ENCODE measurements at places on chromosomes 6 and 20. TPM values are rescaled to one million over a fixed set of nuclear protein-coding genes. Genes with fewer than 3 reads are reported as not detected.

The ARID1B gene
- 102 TPM for total RNA-seq

The TSBP1 gene
- not detected for total RNA-seq

The ADGRB3 gene
- total RNA-seq: 0.42 TPM

The SUMO4 gene
- total RNA-seq: 3.9 TPM

The MTFR2 gene
- total RNA-seq: 2.2 TPM

The OPN5 gene
- total RNA-seq: not detected

The ADGRG6 gene
- total RNA-seq: 56.6 TPM

- DNase-seq: no peak
Observed at GRCh38 chr6:11535801-11536230, 1.7 kb upstream of the TMEM170B start.

GRCh38 chr6:12507636-12508035 lies 208.9 kb upstream of the PHACTR1 start:
- no peak for DNase-seq

DNA sequence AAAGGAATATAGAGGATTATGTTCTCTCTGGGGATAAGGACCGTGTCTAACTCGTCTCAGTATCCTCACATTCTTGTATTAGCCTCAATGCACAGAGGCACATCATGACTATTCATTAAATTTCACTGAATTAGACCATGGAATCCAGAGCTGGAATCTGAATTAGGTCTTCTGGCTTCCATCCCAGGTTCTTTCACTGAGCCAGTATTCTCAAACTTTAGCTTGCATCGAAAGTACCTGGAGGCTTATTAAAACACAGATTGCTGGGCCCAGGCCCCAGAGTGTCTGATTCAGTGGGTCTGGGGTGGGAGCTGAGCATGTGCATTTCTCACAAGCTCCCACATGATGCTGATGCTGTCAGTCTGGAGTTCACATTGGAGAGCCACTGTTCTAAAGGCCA lies 142.0 kb downstream of the UST start:
- no peak for DNase-seq

GRCh38 chr6:91167846-91168245 lies 581.0 kb upstream of the MAP3K7 start:
- DNase-seq: no peak

- DNase-seq: no peak
Observed at GRCh38 chr20:2125474-2126112, 24.0 kb downstream of the STK35 start.

GRCh38 chr6:70119218-70119835 lies 183.6 kb downstream of the COL9A1 start:
- no peak for DNase-seq

GRCh38 chr6:142685852-142686506 lies 259.0 kb downstream of the HIVEP2 start:
- DNase-seq: no peak

DNA sequence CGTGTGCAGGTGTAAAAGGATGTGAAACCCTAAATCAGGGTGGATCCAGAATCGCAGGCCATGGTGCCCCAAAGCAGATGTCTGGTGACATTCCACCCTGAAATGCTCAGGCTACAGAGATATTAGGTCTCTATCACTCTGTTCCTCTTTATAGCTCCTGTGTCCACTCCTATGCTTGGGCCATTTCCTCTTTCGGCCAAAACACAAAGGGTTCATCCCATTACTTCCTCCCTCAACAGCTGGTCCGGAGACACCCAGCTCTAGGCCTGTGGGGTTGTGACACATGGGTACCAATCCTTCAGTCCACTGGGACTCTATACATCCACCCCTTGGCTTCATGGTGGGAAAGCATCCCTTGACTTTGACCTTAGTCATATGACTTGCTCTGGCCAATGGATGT lies 1.7 kb upstream of the SIGLEC1 start:
- DNase-seq: no peak

GRCh38 chr20:1396702-1397101 lies 3.8 kb upstream of the FKBP1A start:
- DNase-seq: no peak

GRCh38 chr20:24406750-24407149 lies 62.7 kb upstream of the SYNDIG1 start:
- no peak for DNase-seq

DNA sequence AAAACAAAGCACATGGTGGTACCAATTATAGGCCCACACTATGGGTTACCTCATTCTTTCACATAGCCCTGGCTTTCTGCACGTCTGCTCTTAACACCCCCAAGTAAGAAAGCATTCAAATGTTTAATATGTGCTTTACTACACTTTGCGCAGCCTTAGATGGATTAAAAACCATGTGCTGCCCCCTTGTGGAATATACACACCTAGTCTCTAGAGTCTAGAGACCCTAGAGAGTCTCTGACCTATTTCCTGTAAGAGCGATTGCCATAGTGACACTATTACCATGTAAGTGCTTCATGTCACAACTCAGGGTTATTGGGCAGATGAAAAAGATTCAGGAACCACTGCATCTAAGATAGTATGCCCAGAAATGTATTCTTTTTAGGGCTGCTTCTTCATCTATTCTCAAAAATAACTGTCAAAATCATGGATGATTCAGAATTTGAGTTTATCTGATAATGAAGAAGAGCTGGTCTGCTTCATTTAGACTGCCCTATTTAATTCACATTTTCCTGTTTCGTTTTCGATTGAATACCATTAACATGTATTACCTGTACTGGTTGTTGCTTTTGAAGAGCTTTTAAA lies 186.3 kb downstream of the ADGB start:
- no peak for DNase-seq

DNA sequence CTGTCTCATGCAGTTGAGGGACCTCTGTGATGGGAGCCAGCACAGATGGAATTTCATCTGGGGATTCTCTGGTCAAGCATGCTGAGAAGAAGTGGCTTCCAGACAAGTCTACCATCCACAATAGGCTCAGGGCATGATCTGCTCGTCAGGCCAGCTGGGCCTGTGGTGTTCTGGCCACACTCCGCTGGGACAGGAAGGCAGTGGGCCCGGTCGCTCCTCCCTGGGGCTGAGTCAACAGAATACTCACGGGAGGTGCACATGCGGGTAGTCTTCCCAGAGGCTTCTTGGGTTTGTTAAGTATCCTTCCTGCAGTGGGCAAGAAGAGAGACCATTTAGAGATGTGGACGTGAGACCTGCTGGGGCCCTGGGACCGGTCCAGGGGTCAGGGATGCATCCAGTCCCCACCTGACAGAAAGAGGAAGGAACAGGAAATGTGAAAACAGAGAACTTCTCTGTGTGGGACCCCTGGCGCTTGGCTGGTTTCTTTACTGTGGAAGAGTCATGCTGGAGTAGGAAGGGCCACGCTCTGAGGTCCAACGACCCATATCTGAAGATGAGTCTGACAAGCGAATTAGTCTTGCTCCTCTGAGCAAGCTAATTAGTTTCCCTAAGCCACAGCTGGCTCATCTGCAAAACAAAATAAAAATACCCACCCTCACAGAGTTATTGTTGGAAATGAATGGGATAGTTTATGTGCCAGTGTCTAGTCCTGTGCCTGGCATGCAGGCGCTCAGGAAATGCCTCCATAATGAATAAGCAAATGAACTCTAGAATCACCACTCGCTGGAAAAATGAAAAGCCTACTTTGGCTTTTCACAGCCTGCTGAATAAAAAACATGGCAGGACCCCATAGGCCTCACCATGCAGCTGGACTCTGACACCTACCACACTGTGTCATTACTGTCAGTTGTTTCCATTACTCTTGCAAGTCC lies 67.3 kb downstream of the TRAM2 start:
- DNase-seq: no peak

- no peak for DNase-seq
Observed at GRCh38 chr6:127586372-127586771, 9.4 kb downstream of the C6orf58 start.

- DNase-seq: no peak
Observed at GRCh38 chr20:2775139-2775538, 25.3 kb downstream of the CPXM1 start.

- no peak for DNase-seq
Observed at GRCh38 chr6:143647732-143648131, 30.0 kb upstream of the PHACTR2 start.

GRCh38 chr20:59816146-59816738 lies 117.2 kb downstream of the SYCP2 start:
- peak; percentile 28 for DNase-seq

- no peak for DNase-seq
Observed at GRCh38 chr6:165659945-165660856, 2.8 kb downstream of the PDE10A start.

DNA sequence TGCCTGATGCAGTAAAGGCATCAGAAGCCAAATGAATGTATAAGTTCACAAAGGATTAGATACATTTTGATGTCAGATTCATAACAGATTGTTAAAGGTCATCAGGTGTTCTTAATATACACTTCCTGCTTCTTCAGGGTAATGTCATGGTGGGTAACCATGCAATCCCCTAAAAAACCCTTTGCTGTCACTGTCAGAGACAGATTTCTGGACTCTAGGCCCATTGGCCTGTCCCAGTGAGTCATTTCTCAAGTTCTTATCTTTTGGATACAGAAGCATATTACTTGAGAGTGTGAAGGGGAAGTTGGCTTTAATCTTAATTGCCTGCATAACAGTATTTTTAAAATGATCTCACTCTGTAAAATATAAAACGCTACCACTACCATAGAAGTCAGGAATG lies 895.6 kb upstream of the MAP3K7 start:
- no peak for DNase-seq

- no peak for DNase-seq
Observed at GRCh38 chr20:60892095-60892813, 359.8 kb upstream of the CDH4 start.

- DNase-seq: no peak
Observed at GRCh38 chr6:150733726-150734125, 131.8 kb upstream of the MTHFD1L start.

All from suprapubic skin (tissue), 4 donors.